ENCODE measurements at places on chromosomes 12 and 14.
A peak's percentile ranks its signal among the peaks of the same experiment; 100 is the strongest.

DNA sequence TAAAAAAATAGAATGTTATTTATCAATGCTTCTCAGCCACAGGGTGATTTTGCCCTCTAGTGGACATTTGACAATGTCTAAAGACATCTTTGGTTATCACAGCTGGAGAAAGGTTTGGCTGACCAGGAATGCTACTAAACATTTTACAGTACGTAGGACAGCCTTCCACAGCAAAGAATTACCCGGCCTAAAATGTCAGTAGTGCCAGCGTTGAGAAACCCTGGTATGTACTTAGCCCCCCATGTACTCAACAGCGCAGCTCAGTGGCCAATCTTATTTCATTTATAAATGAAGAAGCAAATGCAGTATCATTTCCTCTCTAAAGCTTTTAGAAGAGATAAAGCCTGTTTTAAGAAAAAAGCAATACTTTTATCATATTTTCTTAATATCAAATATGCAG lies 5.8 kb downstream of the MARK3 start:
- DNase-seq: peak; percentile 79

GRCh38 chr12:62654326-62655241 lies 188.0 kb downstream of the MON2 start:
- no peak for DNase-seq

DNA sequence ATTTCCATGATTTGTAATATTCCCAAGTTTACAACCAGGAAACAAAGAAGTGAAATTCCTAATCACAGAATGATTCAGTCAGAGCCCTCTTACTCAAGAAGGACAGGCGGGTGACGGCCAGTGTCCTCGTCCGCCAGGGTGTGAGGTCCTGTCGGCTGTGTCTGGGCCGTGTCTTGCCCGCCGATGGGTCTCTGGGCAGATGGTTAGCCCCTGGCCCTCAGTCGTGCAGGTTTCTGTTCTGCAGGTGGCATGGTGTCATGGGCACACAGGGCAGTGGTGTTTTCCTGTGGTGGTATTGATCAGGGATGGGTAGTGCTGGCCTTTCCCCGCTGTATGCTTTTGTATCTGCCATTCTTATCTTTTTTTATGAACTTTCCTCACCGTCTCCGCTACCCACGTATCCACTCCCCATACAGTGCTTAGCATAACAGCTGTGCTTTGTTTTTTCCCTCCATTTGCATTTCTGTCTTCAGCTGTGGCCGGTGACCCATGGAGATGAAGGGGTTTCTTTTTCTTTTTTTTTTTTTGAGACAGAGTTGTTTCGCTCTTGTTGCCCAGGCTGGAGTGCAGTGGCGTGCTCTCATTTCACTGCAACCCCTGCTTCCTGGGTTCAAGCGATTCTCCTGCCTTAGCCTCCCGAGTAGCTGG lies 100.7 kb downstream of the TSPAN9 start:
- no peak for DNase-seq

- DNase-seq: peak; percentile 88
Measured at GRCh38 chr12:46702581-46703344, 123.0 kb downstream of the SLC38A4 start.

DNA sequence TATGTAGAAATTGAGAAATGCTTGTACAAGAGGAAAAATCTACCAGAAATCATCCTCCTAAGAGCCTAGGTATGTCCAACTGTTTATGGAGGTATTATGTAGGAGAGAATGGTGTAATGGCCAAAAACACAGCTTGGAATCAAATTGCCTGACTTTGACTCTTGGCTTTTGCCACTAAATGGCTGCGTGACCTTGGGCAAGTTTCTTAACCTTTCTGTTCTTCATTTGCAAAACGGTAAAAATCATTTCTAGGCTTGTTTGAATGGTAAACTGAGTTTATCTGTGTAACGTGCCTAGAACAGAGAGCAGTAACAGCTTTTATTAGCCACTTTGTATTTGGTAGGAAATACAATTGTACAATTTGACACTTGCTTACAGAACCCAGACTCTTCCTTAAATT lies 4.9 kb upstream of the GRIP1 start:
- DNase-seq: no peak

DNA sequence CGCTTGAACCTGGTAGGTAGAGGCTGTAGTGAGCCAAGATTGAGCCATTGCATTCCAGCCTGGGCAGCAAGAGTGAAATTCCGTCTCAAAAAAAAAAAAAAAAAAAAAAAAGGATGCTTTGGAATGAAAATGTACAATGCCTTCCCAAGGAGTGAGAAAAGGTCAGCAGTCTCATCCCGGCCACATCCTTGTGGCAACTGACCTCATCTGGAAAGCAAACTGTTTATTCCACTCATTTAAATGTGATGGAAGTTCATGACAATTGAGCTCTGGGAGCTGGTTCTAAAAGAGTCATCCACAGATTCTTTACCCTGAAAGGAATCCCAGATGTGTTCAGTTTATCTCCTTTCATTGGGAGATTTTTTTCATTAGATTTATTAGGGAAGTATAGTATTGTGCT lies 19.4 kb upstream of the LIMA1 start:
- DNase-seq: peak; percentile 91

Measured in HCEC 1CT (cell line).